ENCODE measurements at places on chromosomes 16 and 17.

DNA sequence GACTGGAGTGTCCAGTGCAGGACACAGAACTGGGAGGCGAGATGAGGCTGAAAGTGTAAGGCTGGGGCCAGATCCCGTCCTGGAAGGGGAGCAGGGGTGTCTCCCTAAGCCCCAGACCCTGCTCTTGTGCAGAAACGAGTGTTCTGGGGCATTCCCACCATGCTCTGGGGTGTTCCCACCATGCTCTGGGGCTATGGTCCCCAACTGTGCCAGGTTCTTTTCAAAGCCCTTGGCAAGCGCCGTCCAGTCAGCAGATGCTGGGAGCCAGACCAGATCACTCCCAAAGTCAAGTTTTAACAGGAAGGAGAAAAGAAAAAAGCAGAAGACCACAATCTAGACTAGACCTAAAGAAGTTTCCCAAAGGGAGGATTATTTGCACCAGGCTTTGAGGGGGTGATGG is 2.5 kb downstream of the TAX1BP3 start:
- no peak for DNase-seq

DNA sequence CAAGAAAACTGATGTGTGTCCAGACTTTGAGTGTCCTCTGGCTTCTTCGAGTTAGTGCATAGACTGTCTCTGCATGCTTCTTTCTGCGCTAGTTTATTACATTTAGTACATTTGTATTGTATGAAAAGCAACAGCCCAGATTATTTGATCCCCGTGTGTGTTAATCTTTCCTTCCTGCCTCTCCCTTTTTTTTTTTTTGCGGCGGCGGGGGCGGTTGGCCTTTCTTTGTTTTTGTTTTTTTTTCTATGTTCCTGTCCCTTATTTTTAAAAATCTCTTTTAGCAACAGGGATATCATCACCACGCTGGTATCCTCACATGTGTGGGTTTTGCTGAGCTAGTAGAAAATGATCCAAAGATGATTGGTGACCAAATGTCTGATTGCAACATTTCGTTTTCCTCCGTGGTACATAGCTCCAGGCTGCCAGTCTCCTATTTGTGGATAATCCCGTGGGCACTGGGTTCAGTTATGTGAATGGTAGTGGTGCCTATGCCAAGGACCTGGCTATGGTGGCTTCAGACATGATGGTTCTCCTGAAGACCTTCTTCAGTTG is 9.4 kb downstream of the SCPEP1 start:
- DNase-seq = no peak

- no peak for DNase-seq
Measured at GRCh38 chr16:69848637-69849545, 86.8 kb downstream of the WWP2 start.

- DNase-seq = peak; percentile 90
Measured at GRCh38 chr16:3951861-3952736, 71.6 kb upstream of the CREBBP start.

DNA sequence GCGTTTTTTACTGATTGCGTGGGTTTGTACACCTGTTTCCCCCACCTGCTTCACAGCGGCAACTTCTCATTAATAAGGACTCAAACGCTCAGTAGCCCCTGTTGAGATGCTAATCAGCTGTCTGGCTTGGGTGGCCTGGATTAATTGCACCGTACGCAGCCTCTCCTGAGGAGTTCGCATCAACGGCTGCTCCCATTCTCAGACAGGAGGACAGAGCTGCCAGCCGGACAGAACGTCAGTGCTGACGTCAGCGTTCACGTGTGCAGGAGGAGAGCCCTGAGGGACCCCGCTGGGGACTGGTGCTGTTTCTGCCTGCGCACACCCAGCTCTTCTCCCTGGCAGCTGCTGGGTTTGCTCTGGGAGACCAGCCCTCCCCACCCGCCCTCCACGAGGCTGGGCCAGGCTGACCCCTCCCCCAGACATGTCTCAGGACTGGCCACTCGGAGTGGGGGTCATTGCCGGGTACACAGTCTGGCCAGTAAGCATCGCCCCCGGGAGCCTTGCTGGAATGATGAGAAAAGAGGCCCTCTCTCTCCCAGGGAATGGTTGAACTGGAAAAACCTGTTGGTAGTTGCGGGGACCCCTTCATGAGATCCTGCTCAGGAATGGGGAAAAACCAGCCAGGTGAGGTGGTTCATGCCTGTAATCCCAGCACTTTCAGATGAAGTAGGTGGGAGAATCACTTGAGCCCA is 5.7 kb upstream of the BANP start:
- DNase-seq = peak; percentile 92

DNA sequence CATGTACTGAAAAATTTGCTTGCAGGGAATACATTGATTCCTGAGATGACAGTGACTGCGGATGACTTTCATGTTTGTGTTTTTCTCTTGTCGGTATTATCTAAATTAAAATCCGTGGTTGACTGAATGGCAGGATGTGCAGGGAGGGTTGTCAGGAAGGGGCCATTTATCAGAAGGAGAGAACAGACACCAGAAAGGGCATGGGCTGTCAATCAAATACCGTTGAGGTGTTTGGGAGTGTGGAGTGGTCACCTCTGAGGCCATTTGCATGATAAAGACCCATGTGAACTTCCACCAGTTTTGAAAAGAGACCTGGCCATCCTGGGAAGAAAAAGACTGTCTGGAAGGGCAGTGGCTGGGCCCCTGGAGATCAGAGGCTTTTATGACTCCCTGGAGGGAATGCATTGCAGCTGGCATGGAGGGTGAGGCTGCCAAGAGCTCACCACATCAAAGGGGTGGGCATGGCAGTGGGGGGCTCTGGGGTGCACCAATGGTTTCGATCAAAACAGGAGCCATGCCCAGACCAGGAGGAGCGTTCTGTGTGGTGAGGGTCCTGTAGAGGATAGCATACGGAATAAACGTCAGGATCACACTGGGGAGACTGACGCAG is 67.1 kb downstream of the CYLD start:
- DNase-seq = no peak

DNA sequence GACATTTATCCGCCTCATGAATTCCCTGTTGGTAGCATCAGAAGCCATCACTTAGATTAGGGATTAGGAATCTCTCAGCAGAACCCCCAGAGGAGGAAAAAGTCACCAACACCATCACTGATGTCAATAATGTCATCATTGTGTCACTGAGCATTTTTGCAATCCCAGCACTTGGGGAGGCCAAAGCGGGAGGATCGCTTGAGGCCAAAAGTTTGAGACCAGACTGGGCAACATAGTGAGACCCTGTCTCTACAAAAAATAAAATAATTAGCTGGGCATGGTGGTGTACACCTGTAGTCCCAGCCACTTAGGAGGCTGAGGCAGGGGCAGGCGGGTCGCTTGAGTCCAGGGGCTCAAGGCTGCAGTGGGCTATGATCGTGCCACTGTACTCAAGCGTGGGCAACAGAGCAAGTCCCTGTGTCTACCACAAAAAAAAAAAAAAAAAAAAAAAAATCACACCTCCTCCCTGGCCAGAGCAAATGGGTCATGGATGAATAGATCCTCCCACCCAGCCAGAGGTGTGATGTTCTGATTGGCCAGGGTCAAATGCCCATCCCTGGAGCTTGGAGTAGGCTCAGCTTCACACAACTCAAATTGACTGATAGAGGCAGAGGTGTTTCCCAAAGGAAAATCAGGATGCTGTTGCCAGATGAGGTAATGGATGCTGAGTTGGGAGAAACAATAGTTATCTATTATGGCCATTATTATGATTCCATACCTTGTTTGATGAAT is 31.6 kb downstream of the VWA3A start:
- DNase-seq = no peak

GRCh38 chr17:39238311-39238972 is 12.7 kb upstream of the STAC2 start:
- peak; percentile 13 for DNase-seq

DNA sequence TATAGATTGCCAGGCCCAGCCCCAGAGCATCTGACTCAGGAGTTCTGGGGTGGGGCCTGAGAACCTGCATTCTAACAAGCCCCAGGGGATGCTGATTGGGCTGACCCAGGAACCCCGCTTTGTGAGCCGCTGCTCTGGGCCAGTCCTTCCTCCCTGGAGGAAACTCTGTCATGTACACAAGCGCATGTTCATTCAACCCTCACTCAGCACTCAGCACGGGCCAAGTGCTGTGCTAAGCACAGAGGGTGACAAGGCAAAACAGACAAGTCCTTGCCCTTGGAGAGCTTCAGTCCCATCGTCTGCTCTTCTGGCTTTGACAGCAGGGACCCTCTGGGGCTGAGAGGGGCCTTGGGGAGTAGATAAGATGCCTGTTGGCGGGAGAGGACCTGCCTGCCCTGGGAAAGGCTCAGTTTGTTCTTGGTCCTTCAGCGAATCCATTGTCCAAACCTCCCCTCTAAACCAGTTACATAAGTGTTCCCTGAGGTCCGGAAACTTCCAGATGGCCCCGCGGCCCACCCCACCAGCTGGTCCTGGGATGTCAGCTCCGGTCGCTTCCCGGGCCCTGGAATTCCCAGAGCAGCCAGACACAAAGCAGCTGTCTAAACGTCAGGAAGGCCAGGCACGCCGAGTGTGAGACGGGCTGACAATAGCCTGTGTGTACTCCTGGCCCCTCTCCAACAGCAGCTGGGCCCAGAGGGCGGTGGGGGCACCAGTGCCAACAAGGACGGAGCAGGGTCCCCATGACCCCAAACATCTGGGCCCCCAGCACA is 88.8 kb downstream of the ZDHHC7 start:
- DNase-seq = peak; percentile 73

- DNase-seq = no peak
Measured at GRCh38 chr17:34667656-34668055, 88.3 kb downstream of the TMEM132E start.

GRCh38 chr17:64938925-64939474 is 19.7 kb upstream of the LRRC37A3 start:
- DNase-seq = no peak

DNA sequence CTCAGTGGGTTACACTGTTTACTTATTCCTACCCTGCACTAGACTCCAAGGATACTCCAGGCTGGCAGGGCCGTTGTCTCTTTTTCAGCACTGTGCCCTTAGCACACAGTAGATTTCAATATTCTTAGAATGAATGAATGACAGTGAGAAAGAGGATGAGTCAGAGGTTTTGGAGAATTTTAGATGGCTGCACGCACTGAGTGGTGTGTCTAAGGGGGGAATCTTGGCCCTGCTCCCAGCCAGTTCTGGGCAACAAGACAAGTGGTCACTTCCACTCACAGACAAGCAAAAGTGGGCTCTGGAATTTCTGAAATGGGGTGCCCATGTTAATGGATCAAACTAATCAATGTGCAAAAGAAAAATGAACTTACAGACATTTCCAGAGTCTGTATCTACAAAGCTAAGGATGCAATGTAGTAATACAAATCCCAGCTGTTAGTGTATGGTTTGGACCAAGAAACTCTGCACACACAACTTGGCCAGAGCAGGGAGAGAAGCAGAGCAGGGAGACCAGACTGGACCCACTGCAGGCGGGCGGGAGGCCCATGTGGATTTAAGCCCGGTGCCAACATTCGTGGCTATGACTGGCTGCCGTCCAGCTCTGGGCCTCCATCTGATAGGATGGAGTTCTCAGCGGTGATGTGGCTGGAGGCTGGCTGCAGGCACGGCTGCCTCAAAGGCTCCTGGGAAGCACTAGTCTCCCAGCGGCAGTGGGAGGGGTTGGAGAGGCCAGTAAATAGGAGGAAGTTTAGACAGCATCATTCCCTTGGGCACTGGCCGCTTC is 95.6 kb upstream of the CDYL2 start:
- no peak for DNase-seq

DNA sequence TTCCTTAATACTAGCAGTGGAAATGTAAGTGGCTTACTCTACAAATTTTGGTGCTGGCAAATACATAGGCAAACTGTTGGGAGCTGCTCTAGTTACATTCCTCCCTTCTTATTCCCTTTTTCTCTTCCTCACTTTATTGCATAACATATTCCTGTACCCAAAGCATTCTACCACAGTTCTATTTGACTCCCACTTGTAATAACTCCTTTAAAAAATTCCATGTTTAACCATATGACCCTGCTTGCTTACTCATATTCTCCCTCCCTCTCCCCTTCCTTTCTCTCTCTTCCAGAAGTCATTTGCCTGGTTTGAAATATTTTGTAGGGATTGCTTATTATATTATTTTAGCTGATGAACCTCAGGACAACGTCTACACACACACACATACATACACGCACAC is 22.7 kb downstream of the NQO1 start:
- DNase-seq = no peak

DNA sequence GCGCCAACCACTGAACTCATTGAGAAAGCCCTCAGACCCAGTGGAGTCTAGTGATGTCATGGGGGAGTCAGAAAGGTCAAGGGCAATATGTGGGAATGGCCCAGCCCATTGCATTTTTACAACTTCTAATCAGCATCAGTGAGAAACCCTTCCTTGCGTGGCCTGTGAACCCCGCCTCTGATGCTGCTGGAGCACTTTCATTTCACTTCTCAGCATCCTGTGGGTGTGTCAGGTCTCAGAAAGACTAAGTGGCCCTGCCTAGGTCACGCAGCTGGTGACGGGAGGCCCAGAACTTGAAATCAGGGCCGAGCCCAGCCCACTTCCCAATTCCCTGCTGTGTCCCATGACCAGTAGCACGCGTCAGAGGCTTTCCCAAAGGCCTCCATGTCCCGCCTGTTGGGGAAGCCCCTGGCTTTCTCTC is 6.1 kb downstream of the DNAI2 start:
- DNase-seq = no peak

DNA sequence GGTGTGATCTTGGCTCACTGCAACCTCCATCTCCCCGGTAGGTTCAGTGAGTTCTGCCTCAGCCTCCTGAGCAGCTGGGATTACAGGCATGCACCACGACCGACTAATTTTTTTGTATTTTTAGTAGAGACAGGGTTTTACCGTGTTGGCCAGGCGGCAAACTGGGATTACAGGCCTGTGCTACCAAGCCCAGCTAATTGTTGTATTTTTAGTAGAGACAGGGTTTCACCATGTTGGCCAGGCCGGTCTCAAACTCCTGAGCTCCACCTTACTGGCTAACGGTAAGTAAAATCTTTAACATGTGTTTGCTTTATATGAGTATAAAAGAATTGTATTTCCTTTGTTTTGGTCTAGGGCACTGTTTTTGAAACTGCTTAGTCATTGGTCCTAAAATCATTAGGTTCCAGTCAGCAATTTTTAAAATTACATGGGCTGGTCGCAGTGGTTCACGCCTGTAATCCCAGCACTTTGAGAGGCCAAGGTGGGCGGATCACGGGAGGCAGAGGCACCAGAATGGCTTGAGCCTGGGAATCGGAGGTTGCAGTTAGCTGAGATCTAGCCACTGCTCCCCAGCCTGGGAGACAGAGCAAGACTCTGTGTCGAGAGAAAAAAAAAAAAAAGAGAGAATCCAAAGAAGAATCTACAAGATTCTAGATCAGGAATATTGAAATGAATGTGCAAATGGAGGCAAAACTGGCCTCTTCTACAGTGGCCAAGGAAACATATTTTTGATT is 3.6 kb downstream of the FLYWCH1 start:
- DNase-seq = no peak

GRCh38 chr16:55421226-55421625 is 57.8 kb upstream of the MMP2 start:
- DNase-seq = no peak

Data from NCI-H2171 treated with DMSO at 0.1 percent for 48 hours (cell line).